Dermis microvascular lymphatic vessel endothelial cell (primary cell): ENCODE measurements at places on chromosomes 7 and 10. TPM values are rescaled to one million over a fixed set of nuclear protein-coding genes. Genes with fewer than 3 reads are reported as not detected.
A peak's percentile ranks its signal among the peaks of the same experiment; 100 is the strongest.

DNA sequence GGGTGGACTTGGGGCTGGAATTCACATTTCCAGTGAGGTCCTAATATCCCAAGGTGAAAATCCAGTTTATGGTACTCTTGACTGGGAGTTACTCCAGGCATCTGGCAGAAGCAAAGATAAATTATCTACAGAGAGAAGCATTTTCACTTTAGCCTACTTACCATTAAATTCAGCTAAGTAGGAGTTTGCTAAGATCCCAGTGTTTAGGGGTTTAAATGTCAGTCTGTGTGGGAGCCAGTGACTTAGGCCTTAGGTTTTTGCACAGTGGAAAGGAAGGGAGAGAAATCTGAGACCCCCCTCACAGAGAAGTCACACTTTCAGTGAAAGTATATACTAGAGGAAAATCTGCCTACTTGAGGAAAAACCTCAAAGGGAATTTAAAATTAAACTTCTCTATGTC, 134.2 kb downstream of the IQUB start:
- no peak for DNase-seq

DNA sequence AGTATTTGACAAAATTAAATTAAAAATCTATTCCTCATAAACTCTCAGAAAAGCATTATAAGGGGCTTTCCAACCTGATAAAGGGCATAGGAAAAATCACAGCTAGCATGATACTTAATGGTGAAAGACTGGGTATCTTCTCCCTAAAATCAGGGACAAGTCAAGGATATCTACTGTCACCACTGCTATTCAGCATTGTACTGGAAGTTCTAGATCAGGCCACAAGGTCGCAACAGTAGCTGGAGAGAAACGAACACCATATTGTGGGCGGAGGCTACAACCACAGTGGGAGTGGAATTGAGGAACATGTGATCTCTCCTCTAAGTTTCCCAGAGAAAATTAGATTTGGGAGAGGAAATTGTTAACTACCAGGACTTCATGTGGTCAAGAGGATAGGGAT, 70.0 kb upstream of the NAMPT start:
- DNase-seq: no peak

The LRRD1 gene
- under 0.01 TPM in 2 replicates for total RNA-seq

The LIPF gene
- total RNA-seq: not detected in 2 replicates

GRCh38 chr10:95201736-95202135, 7.7 kb downstream of the ACSM6 start:
- no peak for DNase-seq

The SPDYE11 gene
- total RNA-seq: not detected in 2 replicates

The C10orf90 gene
- total RNA-seq: not detected in 2 replicates

- no peak for DNase-seq
Measured at GRCh38 chr7:143085109-143085508, 33.0 kb downstream of the OR6V1 start.

- DNase-seq: no peak
Measured at GRCh38 chr7:54858008-54858692, 99.1 kb upstream of the SEC61G start.

DNA sequence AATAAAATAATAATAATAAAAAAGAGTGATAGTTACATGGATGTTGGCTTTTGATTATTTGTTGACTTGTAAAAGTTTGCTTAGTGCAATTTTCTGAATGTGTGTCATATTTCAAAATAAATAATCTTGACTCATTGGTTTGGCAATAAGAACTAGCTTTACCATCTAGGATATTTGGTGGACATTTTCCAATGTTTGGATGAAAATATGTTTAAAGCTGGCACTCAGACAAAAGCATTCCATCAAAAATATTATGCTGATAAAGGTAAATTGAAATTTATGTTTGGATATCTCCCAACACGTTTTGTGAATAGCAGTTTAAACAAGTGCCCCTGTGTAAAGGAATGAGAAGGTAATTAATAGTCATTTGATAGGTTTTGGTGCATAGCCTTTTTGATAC, 62.5 kb upstream of the KCNMA1 start:
- no peak for DNase-seq

The FAM13C gene
- 2.3 and 3.3 TPM in 2 replicates for total RNA-seq

GRCh38 chr7:131173145-131173890, 154.4 kb upstream of the MKLN1 start:
- no peak for DNase-seq

- no peak for DNase-seq
Measured at GRCh38 chr10:132920101-132920925, 22.1 kb downstream of the CFAP46 start.

- no peak for DNase-seq
Measured at GRCh38 chr10:57979491-57979890, 288.2 kb downstream of the IPMK start.

DNA sequence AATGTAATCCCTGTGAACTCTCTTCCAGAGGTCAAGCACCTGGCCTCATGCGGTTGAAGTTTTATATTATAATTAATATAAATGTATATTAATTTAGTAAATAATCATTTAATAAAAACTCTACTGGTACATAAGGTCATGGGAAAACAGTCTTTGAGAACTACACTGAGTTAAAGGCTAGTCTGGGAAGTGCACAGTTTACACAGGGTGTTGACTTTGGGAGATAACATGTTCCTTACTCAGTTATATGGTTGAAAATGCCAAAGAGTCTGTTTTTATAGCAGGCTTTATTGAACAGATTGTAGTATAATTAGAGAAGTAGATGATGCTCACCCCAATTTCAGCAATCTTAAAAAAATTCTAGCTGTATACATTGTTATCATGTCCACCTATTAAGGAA, 735.9 kb downstream of the GATA3 start:
- DNase-seq: no peak

- DNase-seq: no peak
Measured at GRCh38 chr10:33341637-33342036, 7.2 kb upstream of the NRP1 start.

- no peak for DNase-seq
Measured at GRCh38 chr7:43276547-43276946, 164.1 kb downstream of the HECW1 start.

The TMEM130 gene
- not detected in 2 replicates for total RNA-seq

GRCh38 chr7:66549466-66549865, 79.2 kb upstream of the KCTD7 start:
- DNase-seq: no peak

DNA sequence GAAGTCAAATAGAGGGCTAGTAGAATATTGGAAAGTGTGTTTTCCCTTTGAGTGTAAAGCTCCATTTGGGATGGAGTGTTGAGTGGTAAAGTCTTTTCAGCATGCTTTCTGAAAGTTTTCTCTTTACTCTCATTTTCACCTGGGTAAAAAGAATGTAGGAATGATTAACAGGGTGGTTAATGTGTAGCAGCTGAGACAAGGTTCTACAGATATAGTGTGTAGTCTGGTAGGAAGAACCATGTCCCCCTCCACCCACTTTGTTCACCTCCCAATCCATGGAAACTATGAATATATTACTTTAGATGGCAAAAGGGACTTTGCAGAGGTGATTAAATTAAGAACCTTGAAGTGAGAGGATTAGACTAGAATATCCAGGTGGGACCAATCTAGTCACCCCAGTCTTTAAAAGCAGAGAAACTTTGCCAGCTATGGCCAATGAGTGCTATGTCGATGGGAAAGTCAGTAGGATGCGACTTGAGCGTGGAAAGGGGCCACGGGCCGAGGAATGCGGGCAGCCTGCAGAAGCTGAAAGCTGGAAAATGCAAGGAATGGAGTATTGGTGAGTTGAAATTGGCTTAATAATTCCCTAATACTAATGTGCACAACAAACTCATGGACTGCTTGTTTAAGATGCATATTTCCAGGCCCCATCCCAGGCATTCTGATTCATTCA, 166.3 kb upstream of the AHR start:
- no peak for DNase-seq

DNA sequence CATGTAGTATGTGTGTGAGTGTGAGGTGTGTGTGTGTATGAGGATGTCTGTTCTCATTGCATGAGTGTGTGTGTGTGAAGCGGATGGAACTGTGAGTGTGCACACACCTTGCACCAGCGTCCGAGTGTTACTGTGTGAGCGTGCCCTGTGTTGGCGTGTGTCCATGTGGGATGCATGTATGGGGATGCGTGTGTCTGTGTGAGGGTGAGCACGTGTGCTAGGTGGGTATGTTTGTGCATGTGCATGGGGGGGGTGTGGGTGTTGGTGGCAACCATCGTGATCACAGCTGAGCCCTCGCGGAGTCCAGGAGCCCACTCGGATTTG, 6.4 kb downstream of the KNDC1 start:
- no peak for DNase-seq

The SLC26A4 gene
- total RNA-seq: 10.4 and 18.2 TPM in 2 replicates

The SHTN1 gene
- total RNA-seq: 1.5 and 2.1 TPM in 2 replicates

- DNase-seq: no peak
Measured at GRCh38 chr7:26213807-26214515, 12.4 kb downstream of the CBX3 start.

DNA sequence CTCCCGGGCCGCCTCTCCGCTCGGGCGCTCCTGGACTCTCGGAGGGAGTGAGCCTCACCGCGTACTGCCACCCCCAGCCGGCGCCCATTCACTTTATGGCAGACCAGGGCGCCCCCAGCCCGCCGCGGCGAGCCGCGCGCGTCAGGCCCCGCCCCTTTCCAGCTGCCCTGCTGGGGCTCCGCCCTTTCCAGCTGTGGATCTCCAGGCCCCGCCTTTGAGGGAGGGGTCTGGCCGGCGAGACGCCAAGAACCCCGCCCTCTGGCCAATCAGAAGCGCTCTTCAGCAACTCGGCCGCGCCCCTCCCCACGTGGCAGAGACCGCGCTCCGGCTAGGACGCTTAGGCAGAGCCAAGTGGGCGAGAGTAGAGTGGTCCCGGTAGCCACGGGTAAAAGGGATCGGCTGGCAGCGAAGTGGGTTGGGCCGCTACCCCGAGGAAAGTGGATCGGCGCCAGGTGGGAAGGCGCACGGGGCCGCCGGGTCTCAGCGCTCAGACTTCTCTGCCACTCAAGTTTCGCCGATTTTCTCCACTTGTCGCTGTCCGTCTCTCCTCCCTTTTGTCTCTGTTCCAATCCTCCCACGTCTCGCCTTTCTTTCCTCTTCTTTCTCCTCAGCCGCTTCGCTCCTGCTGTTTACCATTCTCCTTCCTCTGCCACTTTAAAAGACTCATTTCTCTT, at the start of gene PITX3:
TSS of gene PITX3 (minus strand) at position 69 of the 674 bp plus-strand sequence. CDS start 9,432 bp downstream, outside the sequence.
- DNase-seq: peak; percentile 93

DNA sequence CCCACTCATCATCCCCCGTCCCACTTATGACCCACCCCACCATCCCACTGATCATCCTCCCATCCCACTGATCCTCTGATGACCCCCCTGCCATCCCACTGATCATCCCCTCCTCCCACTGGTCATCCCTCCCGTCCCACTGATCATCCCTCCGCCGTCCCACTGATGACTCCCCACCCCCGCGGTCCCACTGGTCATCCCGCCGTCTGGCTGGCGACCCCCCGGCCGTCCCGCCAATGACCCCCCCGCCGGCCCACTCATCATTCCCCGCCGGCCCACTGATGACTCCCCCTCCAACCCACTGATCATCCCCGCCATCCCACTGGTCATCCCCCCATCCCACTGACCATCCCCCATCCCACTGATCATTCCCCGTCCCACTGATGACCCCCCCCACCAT, 161.1 kb downstream of the GRM8 start:
- no peak for DNase-seq

The TNS3 gene
- total RNA-seq: 7.3 and 11.8 TPM in 2 replicates

The GNGT1 gene
- total RNA-seq: not detected in 2 replicates

DNA sequence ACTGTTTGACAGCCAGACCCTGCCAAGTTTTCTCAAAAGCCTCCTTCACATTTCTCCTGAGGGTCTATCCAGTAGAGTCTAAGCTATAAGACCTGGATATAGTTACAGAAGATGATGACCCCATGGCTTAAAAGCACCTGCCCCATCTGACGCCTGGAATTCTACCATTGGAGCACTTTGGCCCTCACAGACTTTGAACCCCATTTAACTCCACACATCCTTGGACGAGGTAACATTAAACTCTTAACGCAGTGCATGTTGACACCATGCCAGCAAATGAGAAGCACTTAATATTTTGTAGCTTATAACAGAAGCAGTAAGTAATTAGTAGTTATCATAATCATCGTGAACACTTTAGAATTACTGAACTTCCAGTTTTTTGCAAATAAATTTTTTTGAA, 61.9 kb upstream of the SMNDC1 start:
- DNase-seq: no peak

- no peak for DNase-seq
Measured at GRCh38 chr10:127899766-127900387, 7.0 kb upstream of the PTPRE start.

DNA sequence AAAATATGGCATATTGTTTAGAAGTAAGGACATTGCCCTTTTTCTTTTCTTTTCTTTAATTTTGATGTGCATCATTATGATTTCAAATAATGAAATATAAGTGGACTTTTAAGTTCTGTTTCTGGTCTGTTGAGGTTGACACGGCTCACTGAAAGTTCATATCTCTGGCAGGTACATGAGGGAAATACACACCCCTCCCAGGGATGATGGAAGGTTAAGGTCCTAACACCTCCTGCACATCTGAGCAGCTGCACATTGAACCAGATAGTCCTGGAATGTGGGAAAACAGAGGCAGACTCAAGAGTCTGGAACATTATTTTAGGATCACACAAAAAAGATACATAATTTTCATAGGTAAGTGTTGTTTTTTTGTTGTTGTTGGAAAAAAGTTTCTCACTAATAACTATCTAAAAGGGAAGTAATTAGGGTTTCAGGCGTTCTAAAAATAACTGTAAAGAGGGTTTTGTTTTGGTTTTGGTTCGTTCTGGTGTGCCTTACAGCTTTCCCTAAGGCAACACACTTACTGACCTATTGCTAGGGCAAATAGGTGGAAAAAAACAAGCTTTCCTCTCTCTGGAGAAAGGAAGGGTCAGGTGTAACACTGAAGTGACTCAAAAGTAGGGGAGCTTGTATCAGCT, 201.2 kb upstream of the PRKCQ start:
- DNase-seq: no peak

The ASIC3 gene
- total RNA-seq: under 0.01 and 0.13 TPM in 2 replicates

The C1GALT1 gene
- 8.6 and 10.1 TPM in 2 replicates for total RNA-seq

GRCh38 chr7:155392726-155393570, 65.0 kb upstream of the EN2 start:
- no peak for DNase-seq

The DDC gene
- not detected in 2 replicates for total RNA-seq

DNA sequence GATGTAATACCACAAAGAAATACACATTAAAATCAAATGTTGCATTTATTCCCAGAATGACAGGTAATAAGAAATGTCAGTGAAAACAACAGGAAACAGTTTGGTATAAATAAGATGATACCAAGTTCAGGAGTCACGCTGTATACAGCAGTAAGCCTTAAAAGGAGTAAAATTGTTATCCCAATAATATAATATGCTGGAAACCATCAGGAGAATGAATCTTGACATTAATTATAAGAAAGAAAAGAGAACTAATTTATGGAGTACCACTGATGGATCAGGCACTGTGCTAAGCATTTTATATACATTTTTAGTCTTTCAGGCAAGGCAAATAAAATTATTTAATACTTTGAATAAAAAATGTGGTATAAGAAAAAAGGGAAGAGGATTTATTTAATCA, 27.6 kb downstream of the PRKAR2B start:
- DNase-seq: no peak

GRCh38 chr7:24825931-24826661, 68.8 kb upstream of the GSDME start:
- peak; percentile 65 for DNase-seq

GRCh38 chr7:22419488-22419887, 62.5 kb upstream of the RAPGEF5 start:
- no peak for DNase-seq

- no peak for DNase-seq
Measured at GRCh38 chr10:13883636-13884444, 297.1 kb downstream of the PRPF18 start.
